Myocyte (in vitro differentiated cells): ENCODE measurements at places on chromosomes 2 and 18. TPM values are rescaled to one million over a fixed set of nuclear protein-coding genes. Genes with fewer than 3 reads are reported as not detected.

The SH3BP4 gene
- 20.0 and 27.4 TPM in 2 replicates for total RNA-seq

The PTH2R gene
- total RNA-seq = not detected in 2 replicates

The CYS1 gene
- 0.16 and 1.1 TPM in 2 replicates for total RNA-seq

The PROKR1 gene
- total RNA-seq = not detected in 2 replicates

The CDH2 gene
- 19.3 and 21.2 TPM in 2 replicates for total RNA-seq

The TRAF3IP1 gene
- total RNA-seq = 8.2 and 8.8 TPM in 2 replicates

The ADAM23 gene
- 4.9 and 5.5 TPM in 2 replicates for total RNA-seq

The SCN9A gene
- 2.8 and 2.9 TPM in 2 replicates for total RNA-seq

The IL1B gene
- total RNA-seq = not detected in 2 replicates

The CPS1 gene
- 27.5 and 33.9 TPM in 2 replicates for total RNA-seq

The ATOH8 gene
- total RNA-seq = 7.2 and 8.3 TPM in 2 replicates

The TPO gene
- not detected in 2 replicates for total RNA-seq

The DYNC2LI1 gene
- 24.7 and 29.0 TPM in 2 replicates for total RNA-seq

GRCh38 chr2:62461707-62462106 lies 44.3 kb downstream of the TMEM17 start:
- DNase-seq = peak; percentile 82

- no peak for DNase-seq
Observed at GRCh38 chr2:160606341-160606740, 112.7 kb upstream of the RBMS1 start.

DNA sequence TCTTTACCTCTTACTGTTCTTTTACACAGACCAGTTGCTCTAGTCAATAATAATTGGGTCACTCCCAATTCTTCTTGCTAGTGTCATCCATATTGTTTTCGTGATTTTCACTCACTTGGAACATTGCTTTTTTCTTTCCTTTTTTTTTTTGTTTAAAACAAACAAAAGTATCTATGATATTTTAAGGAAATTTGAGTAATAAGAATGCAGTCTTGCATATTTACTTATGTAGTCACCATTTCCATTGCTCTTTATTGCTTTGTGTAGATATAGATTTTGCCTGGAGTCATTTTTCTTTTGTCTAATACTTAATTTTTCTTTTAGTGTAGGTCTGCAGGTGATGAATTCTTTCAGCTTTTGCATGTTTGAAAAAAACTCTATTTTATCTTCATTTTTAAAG lies 71.9 kb downstream of the WDR7 start:
- DNase-seq = no peak

- DNase-seq = no peak
Observed at GRCh38 chr2:7701791-7702190, 784.6 kb downstream of the RNF144A start.

DNA sequence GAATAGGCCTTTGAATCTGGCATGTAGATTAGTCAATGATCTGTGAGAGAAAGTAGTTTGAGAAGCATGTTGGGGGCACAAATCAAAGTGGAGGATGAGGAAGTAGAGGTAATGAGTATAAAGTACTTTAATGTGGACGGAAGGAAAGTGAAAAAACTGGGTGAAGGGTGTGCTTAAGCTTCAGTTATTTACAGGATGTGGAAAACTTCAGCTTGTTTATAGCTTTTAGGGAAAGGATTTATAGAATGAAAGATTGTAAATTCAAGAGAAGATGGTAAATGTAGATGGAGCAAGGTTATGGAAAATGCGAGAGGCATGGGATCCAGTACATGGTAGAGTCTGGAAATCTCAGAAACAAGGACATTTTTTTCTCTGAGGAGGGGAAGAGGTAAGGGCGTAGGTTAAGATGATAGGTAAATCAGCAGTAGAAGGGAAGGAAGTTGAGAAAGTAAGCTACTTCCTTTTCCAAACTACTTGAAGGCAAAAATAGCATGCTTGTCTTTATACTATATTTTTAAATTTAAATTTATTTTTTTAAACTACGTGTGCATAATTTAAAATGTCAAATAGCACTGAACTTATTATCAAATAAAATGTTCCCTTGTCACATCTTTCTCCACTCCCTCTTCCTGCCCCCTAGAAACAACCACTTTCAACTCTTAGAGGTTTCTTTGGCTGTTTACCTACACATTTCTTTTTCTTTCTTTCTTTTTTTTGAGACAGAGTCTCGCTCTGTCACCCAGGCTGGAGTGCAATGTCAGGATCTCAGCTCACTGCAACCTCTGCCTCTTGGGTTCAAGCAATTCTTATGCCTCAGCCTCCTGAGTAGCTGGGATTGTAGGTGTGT lies 8.5 kb downstream of the FAM117B start:
- no peak for DNase-seq

DNA sequence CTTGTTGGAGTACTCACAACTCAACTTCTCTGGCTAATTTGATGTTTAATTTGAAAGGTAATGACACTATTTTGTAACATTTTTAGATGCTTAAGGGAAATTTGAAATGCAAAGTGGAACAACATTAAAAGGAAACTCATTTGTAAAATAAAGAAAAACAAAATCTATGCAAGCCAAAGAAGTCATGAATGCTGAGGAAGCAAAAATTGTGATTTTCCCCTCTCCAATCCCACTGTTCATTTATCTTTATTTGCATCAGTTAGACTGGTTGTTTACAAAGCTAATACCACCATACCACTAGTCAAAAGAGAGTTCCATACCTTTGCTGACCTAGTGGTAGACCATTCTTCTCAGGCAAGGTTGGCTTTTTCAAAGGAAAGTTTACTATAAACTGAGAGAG lies 2.2 kb upstream of the B4GALT6 start:
- DNase-seq = no peak

DNA sequence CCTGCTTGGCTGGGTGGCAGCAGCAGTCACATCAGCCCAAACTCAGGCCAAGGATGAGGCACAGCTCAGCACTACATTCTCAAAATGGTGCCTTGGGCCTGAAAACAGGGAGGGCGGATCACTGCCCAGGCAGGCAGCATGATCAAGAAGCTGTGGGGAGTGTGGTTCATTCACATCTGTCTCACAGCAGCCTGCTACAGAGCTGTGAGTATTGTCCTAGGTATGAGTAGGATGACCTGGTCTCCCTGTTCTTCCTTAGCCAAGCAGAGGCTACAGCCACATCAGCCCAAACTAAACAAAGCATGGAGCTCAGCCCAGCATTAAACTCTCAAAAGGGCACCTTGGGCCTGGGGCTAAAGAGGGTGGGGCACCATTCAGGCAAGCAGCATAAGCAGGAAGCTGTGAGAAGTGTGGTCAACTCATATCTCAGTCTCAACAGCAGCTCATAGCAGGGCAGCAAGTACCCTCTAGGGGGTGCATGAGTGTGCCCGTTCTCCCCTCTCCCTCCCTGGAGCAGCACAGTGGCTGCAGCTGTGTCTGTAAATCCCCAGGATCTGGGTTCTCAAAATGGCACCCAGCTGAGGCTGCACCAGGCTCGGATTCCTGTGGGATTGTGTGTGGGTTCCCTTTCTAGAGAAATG lies 139.6 kb downstream of the TRABD2A start:
- peak; percentile 23 for DNase-seq

GRCh38 chr2:10276481-10277292 lies 26.0 kb upstream of the HPCAL1 start:
- no peak for DNase-seq

DNA sequence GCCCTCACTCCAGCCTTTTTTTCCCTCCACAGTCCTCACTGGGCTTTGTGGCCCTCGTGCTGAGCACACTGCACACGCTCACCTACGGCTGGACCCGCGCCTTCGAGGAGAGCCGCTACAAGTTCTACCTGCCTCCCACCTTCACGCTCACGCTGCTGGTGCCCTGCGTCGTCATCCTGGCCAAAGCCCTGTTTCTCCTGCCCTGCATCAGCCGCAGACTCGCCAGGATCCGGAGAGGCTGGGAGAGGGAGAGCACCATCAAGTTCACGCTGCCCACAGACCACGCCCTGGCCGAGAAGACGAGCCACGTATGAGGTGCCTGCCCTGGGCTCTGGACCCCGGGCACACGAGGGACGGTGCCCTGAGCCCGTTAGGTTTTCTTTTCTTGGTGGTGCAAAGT lies 39.4 kb downstream of the STEAP3 start:
- no peak for DNase-seq

GRCh38 chr2:179272406-179273192 lies 8.0 kb upstream of the SESTD1 start:
- peak; percentile 79 for DNase-seq

GRCh38 chr2:41000374-41000773 lies 548.5 kb upstream of the SLC8A1 start:
- DNase-seq = no peak

DNA sequence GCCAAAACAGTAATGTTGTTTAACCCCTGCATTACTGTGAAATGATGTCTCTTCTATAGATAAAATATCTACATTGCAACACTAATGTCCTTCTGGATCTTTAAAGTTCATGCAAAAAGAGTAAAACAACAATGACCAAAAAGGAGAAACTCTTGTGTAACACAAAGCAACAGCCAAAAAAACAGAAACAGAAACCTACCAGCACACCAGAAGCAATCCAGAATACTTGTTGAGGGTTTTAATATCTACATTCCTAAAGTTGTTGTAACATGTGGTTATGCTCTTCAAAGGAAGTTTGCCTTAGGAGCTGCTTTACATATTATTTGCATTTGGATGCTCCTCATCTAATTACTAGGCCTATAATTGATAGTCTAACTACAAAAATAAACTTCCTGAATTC lies 157.2 kb downstream of the BABAM2 start:
- DNase-seq = peak; percentile 24

DNA sequence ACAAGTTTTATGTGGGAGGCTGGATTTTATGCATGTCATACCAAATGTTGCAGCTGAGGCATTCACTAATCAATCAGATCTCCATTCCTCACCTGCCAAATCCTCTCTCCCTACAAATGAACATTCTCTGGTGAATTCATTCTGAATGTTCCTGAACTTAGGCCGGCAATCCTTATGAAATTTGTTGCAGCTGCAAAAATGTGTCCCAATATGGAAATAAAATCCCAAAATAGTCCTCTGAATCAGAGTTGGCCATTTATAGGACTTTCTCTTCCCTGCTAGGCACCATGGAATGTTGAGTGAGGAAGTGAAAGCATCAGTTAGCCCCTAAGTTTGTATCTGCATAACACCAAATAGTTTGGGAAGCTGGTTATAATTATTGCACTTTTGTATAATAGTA lies 25.6 kb downstream of the GCA start:
- DNase-seq = no peak

DNA sequence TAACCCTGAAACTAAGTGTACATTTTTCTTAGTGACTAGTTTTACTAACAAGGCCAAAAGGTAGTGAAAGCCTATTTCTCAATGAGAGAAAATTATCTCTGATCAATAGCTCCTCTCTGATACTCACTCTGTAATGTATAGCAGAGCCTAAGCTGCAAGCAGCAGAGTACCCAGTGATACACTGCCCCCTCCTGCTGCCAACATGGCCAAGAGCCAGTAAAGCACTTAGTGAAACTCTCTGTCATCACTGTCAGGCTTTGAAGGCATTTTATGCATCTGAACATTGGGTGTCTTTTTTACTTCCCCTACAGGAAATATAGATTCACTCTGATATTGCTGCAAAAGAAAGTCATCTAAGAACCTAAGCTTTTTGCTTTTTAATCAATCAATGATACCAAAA lies 784.1 kb upstream of the CDH7 start:
- no peak for DNase-seq

GRCh38 chr2:234019896-234020295 lies 30.6 kb upstream of the SPP2 start:
- DNase-seq = no peak

- DNase-seq = peak; percentile 67
Observed at GRCh38 chr2:55157474-55157884, 74.6 kb downstream of the CLHC1 start.

DNA sequence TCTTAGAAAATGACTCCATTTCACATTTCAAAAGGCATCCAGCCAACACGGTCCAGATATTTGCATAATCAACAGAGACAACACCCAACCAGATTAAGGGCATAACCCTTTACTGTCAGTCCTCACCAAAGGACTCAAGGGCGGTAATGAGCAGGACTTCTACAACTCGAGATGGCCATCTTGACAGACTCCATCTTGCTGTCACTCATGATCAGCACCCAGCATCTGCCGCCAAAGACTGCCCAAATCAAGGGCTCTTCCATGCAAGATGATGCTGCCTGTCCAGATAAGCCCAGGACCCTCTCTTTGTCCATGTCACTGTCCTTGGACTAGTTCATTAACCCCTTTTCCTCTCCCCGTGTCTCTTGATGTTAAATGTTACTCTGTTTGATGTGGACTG lies 77.9 kb downstream of the UXS1 start:
- no peak for DNase-seq

DNA sequence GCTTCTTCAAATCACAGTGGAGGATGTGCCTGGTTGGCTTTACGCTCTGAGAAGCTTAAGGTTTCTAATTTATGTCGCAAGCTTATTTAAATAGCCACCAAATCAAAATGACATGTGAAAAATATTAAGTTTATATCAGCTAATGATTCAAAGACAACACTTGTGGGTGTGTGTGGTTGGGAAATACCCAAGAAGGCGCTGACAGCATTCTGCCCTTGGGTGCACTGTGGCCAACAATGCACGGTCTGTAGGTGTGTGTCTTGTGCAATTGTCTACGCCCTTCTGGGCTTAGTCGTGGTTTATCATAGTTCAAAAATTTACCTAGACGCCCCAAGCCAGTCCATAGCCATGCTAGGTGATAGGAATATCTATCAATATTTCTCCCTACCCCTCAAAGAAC lies 60.9 kb downstream of the KCTD1 start:
- DNase-seq = no peak

DNA sequence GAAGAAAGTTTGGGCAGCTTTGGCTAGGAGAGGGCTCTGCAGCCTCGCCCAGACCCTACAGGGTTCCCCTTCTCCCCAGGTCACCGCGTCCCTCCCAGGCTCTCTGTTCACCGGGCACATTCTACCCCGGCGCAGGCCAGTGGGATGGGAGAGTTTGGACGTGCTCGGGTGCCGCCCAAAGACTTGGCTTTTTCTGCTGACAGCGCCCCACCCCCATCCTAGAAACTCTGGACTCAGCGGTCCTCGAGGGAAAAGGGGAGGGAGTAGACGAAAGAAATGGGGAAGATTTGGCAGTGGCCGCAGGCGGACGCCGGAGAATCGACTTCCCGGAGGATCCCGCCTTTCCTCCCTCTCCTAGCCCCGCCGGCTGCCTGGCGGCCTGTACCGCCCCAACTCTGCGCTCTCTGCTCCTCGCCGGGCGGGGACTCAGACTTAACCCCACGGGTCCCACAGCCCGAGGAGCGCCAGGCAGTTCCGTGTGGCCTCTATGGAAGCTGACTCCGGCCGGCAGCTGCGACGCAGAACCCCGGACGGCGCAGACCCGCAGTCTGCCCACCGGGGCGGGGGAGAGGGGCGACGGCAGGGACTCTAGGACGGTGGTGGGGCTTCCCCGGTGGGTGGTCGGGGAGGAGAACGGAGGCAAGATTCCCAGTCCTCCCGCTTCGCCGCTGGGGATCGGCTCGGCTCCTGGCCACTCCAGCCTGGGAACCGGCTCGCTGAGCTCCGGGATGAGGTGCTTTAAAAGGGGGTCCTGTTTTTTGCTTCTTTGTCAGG lies 863 bp upstream of the SIX2 start:
- peak; percentile 92 for DNase-seq

DNA sequence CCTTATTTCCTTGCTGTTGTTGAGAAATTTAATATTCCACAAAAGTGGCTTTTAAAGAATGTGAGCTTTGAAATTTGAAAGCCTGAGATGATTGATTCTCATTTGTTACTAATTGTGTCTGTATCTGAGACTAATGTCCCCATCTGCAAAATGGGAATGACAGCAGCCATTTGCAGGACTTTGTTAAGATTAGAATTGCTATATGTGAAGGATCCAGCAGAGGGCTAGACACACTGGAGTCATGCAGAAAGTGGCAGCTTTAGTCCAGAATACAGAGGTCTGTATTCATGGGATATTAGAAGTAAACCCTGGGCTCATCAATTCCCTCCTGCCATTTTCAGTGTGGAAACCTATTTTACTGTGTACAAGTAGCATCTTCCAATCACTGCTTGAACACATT lies 296.5 kb upstream of the GYPC start:
- DNase-seq = no peak

- DNase-seq = no peak
Observed at GRCh38 chr18:31057051-31057450, 14.5 kb upstream of the DSC3 start.
